Activated CD4-positive, alpha-beta T cell treated with anti-CD3 and anti-CD28 coated beads, Interleukin-2, amount 50 U/mL, for 1 hour (primary cell): ENCODE measurements at places on chromosomes 3 and 15.

DNA sequence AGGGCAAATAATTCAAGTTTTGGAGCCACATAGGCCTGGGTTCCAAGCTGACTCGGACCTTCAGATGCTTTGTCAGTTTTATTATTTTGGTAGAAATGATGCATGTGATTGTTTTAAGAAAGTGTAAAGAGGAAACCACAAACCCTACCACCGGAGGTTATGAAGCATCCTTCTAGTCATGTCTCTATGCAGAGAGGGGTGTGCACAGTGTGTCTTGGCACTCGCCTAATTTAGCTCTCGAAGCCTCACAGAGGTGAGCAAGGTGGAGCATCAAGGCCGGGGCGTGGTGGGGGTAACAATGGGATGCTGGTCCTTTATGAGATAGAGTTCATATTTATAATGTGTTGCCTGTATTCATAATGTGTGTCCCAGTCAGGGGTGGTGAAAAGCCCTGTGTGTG, 63.7 kb upstream of the SMAD6 start:
- no peak for DNase-seq

DNA sequence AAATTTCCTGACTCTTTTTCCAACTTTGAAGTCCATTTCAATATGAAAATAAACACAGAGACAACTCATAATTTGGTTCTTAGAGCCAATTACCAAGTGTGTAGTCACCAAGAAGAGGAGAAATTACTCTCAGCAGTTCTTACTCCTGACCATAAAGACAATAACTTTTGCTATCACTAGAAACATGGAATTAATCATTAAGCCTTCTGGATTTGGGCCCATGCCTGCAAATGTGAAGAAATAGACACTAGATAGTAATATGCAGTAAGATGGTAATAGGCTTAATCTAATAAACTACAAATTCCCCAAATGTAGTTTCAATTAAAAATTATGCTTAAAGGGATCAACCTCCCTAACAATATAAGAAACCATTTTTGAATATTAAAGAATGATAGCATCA, 185.1 kb upstream of the AGTR1 start:
- DNase-seq = no peak

DNA sequence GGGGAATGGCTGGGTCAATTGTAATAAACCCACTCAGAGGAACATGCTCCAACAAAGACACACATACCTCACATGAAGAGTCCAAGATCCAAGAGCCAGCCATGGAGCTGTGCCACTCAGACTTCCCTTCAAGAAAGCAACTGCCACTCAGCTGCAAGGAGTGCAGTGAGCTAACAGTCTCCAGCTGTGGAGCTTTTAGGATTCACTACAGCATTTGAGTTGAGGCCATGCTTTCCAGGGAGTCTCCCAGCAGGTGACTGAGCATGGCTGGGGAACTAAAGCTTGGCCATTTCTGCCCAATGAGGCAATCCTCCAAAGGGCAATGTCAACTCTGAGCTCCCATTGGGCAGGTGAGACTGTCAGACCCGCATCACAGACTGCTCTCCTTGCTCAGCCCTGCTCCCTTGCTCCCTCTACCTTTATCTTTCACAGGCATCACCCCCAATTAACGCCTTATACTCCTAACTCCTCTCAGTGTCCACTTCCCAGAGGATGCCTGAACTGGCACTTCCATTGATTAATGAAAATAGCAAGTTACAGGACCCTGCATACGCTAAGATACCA, 165.3 kb upstream of the CTNNB1 start:
- no peak for DNase-seq

DNA sequence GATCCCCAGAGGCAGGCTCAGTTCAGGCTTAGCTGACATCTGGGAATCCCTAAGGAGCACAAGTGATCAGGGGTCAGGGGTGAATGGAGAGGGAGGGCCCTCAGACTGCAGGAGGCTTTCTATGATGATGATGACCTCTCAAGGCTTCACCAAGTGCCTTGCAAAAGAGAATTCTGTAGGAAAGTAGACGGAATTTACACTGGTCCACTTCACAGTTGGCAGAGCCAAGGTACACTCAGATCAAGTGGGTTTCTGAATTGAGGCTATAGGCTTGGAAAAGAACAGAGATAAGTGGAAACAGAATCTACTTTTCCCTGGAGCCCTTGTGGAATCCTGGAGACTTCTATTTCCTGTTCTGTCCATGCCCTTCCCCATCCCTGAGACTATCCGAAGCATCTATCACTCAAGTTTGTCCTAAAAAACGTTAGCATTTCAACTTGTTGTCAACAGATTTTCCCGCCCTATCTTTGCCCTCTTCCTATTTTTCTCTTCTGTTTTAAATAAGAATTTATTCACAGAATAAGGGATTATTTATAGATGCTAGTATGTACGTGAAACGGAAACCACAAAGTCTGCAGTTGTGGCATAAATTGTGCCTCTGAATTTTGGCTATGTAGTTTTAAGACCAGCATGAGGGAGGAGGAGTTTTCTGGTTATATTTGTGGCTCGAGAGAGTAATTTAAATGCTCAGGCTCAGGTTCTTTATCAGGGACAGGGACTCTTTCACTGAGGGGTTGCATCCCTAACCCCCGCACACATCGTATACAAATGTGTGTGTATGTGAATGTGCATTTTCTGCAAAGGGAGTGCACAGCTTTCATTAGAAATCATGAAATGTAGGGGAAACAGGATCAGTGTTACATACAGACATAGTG, 12.8 kb downstream of the GCSAM start:
- DNase-seq = no peak

DNA sequence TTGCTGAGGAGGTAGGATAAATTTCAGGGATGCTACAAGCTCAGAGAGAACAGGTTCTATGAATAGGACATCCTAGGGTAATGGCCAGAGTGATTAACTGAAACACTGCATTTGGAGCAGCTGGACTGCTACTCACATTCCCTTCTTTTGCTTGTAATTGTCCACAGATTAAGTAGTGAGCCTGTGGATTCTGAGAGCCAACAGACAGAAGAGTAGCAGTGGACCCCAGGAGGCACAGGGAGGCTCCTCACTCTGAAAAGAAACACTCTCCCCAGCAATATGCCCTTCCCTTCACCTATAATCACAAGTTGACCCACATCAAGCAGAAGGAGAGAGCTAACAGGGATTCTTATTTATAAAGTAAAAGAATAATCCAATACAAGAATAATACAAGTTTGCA, 10.6 kb upstream of the RFX7 start:
- DNase-seq = no peak

DNA sequence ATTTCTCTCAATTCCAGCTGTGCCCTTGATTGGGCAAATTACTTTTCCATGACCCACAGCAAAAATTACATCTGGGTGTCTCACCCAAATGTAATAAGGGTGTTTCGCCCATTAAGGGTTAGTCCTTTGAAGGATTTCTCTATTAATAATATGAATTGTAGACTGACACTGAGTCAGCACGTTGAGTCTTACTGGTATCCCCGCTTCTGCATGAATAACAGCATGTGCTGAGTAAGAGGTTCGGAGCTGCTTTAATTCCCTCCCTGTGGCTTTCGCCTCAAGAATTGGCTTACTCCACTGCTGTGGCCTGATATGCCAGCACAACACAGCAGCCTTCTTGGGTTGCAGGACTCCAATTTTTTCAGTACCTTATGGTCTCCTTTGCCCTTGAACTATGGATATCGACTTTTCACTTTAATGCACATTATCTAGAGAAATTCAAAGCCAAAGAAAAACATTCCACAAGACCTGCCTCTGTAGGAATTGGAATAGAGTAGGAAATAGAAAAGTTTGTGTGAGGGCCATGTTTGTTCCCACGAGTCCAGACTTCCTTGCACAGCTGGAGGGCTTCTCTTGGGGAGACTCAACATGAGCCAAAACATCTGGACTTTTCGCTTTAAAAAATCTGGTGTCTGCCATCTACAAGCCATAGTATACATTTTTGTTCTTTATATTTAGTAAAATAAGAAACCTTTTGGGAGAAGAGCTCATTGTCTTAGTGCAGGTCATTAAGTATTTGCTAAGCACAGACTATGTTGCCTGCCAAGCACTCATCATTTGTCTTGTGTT, 20.7 kb upstream of the ERC2 start:
- DNase-seq = no peak

GRCh38 chr3:121624147-121624899, 31.1 kb downstream of the FBXO40 start:
- no peak for DNase-seq

GRCh38 chr15:63938486-63939061, 104.8 kb upstream of the HERC1 start:
- DNase-seq = no peak
